ENCODE measurements at places on chromosomes 5 and 9. TPM values are rescaled to one million over a fixed set of nuclear protein-coding genes. Genes with fewer than 3 reads are reported as not detected.

Gene TPPP
- total RNA-seq, result 9.8 TPM

Gene IFNA2
- not detected for total RNA-seq

Gene HTR4
- total RNA-seq, result 0.90 TPM

Gene DELE1
- 75.5 TPM for total RNA-seq

Gene PCDHGC4
- 6.1 TPM for total RNA-seq

Gene MARCHF3
- 23.1 TPM for total RNA-seq

Gene PCDHA12
- total RNA-seq, result not detected

Gene TOMM5
- 52.1 TPM for total RNA-seq

Gene ARHGEF39
- 0.75 TPM for total RNA-seq
